ENCODE measurements at places on chromosomes 11 and 22.

DNA sequence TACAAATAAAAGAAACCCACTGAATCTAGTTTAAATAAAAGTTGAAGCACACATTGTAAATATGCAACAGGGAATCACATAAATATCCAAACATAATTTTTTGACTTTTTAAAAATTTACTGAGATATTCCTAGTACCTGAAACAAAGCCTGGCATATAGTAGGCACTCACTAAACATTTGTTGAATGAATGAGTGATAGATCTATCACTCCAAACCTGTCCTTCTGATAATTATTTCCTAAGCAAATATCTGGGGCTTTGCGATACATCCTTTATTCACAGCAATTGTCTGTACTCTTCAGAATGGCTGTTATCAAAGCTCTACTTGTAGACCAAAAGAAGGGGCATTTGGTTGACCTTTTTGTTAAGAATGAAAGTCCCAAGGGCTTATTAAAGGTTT lies 2.6 kb upstream of the PSMA1 start:
- DNase-seq = no peak

DNA sequence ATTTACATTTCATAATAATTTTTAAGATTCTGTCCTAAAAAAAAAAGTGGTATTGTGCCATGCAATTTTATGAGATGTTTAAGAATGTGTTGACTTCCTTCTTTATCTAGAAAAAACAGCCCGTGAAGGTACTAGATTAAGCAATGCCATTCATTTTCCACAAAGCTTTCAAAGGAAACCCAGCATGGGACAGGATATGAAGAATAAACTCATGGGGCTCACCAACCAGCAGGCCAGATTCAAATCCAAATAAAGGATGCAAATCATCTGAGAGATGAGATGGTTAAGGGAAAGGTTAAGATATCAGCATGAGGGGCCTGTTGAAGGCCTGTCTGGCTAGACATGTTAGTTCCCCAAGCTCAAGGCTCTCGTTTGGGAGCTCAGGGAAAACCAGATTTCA lies 199.1 kb downstream of the SWAP70 start:
- DNase-seq = no peak

GRCh38 chr11:35103366-35104208 lies 35.4 kb upstream of the CD44 start:
- DNase-seq = no peak

GRCh38 chr11:46597155-46597554 lies 3.3 kb upstream of the AMBRA1 start:
- peak; percentile 52 for DNase-seq

- no peak for DNase-seq
Observed at GRCh38 chr11:96342014-96342960, 708 bp downstream of the MAML2 start.

DNA sequence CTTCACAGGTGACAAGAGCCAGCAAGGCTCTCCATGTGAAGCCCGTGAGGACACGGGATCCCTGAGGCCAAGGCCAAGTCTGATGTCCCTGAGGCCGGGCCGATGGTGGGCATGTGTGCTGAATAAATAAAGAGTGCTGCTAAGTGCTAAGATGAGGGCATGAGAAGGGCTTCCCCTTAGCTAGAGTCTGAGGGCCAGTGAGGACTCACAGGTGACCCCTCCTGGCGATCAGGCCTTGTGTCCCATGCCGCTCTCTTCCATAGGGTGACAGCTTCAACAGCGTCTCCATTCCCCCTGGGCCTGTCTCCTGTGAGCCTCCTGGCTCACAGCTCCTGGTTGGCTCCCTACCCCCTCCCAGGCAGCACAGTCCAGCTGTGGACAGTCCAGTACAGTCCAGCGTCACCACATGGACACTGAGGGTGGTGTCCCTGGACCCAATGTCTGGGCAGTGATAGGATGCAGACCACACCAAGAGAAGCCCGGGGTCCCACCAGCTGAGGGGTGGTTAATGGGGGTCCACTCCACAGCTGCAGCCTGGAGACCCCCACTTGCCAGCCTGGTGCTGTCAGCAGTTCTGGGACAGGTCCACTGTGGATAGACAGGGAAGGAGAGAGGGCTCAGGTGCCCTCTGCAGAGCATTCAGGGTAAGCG lies 1033.2 kb downstream of the TBC1D22A start:
- DNase-seq = peak; percentile 34

GRCh38 chr11:125062931-125063428 lies at the start of gene SLC37A2:
Gene SLC37A2 (plus strand): TSS chr11:125063305. CDS start chr11:125063368, 63 bp downstream.
- DNase-seq = peak; percentile 77

GRCh38 chr22:48803948-48804810 lies 1023.5 kb downstream of the BRD1 start:
- no peak for DNase-seq

- DNase-seq = no peak
Observed at GRCh38 chr11:46050662-46051061, 70.6 kb downstream of the PHF21A start.

GRCh38 chr11:95768521-95768920 lies 21.1 kb downstream of the FAM76B start:
- DNase-seq = no peak
